ENCODE measurements at places on chromosomes 6 and 20.

- DNase-seq: no peak
Observed at GRCh38 chr6:12980741-12981140, 264.2 kb downstream of the PHACTR1 start.

- no peak for DNase-seq
Observed at GRCh38 chr20:23200413-23200812, 114.3 kb upstream of the CD93 start.

DNA sequence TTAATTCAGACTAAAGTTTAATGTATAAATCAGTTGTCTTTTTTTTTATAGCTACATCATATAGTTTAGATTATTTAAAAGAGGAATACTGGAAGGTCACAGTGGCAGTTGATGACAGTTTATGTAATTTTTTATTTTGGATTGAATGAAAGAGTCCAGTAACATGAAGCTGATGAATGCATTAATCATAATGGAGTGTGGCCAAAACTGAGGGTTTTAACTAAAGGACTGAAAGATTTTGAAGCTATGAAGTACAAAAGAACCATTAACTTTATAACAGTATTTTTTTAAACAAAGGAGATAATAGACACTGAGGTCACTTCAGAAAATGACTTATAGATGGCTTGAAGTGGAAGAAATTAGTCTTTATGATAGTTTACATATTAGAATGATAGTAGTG lies 41.3 kb downstream of the TRMT11 start:
- no peak for DNase-seq

GRCh38 chr6:87066449-87067333 lies 28.2 kb downstream of the CGA start:
- DNase-seq: no peak

DNA sequence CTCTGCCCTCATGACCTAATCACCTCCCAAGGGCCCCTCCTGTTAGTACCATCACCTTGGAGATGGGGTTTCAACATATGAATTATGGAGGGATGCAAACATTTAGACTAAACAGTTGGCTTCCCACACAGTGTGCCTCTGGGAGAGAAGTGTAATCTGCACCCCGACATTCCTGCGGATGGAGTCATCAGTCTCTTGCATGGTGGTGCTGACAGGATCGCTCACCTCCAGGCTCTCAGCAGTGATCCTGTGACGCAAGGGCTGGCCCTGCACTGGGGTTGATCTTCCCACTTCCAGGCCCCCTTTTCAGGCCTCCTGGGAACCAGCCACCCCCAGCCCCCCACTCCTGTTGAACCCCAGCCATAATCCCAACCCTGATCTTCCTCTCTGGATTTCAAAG lies 16.0 kb upstream of the PI16 start:
- DNase-seq: no peak

DNA sequence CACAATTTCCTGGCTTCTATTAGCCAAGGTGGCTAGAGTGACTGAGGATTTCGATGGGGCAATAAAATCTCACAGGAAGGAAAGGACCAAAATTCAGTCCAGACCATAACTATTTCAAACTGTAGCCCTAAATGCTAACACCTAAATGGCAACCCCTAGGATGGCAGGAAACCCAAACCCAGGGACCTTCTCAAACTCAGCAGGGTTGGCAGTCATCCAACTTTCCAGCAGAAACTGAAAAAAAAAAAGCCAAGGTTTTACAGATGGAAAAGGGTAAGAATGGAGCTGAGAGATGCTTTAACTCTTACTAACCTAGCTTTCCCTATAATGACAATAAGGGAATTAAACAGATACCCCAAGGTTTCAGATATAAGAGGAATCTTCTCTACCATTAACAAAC lies 10.5 kb downstream of the IBTK start:
- no peak for DNase-seq

- DNase-seq: no peak
Observed at GRCh38 chr6:167409694-167410093, 84.8 kb downstream of the TTLL2 start.

- no peak for DNase-seq
Observed at GRCh38 chr20:58868795-58869194, 16.3 kb downstream of the GNAS start.

- DNase-seq: peak; percentile 15
Observed at GRCh38 chr6:43628393-43629103, 516 bp downstream of the GTPBP2 start.

DNA sequence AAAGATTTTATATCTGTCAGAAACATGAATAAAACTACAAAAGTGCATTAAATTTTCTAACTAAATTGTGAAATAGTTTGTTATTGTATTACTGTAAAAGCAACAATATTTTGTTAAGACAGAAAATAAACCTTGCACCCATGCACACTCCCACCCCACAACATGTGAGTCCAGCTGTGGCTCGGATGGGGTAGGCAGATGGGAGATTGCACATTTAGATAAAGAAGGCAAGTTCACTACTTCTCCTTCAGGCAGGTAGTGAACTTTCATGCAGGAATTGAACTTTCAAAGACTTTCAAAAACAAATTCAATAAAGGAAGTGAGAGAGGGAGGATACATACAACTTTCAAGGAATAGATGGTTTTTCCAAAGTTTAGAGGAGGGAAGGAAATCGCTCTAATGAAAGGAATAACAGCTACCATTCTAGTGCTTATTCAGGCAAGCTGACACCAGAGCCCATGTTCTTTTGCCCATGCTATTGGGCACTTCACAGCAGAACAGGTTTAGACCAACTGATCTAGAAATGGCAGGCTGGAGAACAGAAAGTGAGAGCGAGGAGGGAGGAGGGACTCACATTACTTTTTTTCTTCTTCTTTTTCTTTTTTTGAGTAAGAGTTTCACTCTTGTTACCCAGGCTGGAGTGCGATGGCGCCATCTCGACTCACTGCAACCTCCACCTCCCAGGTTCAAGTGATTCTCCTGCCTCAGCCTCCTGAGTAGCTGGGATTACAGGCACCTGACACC lies 28.5 kb downstream of the SF3B5 start:
- no peak for DNase-seq

DNA sequence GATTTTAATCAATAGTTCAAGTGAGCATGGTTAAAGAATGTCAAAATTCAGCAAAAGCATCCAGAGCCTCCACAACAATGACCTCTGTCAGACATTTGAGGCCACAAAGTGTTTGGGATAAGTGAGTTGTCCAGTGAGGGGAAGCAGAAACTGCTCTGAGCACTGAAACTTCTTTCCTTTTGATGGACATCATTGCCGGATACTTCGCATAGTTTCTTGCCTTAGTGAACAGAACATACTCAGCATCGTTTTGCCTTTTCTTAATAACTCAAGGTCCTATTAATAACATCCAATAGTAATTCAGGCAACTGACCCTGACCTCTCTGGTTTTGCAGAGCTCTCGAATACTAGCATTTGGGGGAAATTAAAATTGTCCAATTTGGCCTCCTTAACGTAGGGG lies 78.6 kb downstream of the EDN3 start:
- no peak for DNase-seq

GRCh38 chr6:149508485-149508884 lies 23.7 kb upstream of the ZC3H12D start:
- no peak for DNase-seq

- DNase-seq: no peak
Observed at GRCh38 chr20:53448875-53449274, 144.8 kb downstream of the ZNF217 start.

DNA sequence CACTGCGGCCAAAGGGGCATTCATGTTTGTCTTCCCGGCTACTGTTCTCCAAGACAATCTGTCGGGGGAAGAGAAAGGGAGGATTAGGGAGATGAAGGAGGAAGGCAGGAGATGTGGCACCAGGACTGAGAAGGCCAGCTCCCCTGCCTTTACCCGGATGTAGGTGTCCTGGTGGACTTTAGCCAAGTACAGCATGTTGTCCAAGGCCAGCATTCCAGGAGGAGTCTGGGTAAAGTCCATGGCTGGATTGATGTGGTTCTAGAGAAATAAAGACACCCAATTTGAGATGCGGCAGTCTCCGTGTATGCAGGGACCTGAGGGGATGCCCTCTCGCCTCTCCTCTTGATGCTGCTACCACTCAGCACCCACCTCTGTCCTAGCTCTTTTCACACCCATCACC lies 32.0 kb downstream of the ELMO2 start:
- no peak for DNase-seq

Data from stimulated activated CD8-positive, alpha-beta memory T cell treated with anti-CD3 and anti-CD28 coated beads, Interleukin-4, amount 100 ng/mL, for 1 hour (primary cell).